ENCODE measurements at places on chromosomes 7 and 10.
A peak's percentile ranks its signal among the peaks of the same experiment; 100 is the strongest.

DNA sequence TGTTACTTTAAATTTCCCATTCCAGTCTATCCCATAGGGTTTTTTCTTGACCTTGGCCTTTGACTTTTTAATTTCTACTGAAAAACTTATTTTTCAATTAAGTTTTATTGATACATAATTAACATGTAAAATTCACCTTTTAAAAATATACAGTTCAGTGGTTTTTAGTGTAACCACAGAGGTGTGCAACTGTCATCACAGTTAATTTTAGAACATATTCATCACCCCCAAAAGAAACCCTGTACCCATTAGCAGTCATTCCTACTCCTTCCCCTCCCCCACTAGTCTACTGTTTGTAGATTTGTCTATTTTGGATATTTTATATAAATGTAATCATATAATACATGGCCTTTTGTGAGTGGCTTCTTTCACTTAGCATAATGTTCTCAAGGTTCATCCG is 96.5 kb upstream of the GJD4 start:
- no peak for DNase-seq

GRCh38 chr10:127553417-127553816 is 4.3 kb downstream of the NPS start:
- no peak for DNase-seq

GRCh38 chr7:33728873-33729551 is 176.3 kb upstream of the BMPER start:
- no peak for DNase-seq

- DNase-seq = no peak
These were observed 1.5 kb downstream of the FAM241B start for GRCh38 chr10:69631566-69631965.

GRCh38 chr10:62620491-62620890 is 184.0 kb upstream of the ADO start:
- no peak for DNase-seq

DNA sequence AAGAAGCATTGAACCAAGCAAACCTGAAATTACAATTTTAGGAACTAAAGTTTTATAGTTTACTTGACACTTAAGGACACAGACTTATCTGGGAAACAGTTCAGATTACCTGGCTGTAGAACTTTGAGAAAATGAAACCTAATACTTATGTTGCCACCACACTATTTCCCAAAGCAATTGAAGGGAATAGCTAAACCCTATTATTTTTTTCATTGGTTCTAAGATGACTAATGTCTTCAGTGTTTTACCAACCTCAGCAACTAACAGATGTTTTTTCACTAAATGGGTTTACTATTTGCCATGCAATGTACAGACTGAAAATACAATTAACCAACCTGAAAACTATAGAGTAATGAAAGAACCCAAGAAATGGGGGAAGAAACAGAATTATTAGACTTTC is 689.6 kb downstream of the SORCS1 start:
- peak; percentile 13 for DNase-seq

GRCh38 chr7:6530626-6531491 is 20.4 kb downstream of the GRID2IP start:
- DNase-seq = no peak

DNA sequence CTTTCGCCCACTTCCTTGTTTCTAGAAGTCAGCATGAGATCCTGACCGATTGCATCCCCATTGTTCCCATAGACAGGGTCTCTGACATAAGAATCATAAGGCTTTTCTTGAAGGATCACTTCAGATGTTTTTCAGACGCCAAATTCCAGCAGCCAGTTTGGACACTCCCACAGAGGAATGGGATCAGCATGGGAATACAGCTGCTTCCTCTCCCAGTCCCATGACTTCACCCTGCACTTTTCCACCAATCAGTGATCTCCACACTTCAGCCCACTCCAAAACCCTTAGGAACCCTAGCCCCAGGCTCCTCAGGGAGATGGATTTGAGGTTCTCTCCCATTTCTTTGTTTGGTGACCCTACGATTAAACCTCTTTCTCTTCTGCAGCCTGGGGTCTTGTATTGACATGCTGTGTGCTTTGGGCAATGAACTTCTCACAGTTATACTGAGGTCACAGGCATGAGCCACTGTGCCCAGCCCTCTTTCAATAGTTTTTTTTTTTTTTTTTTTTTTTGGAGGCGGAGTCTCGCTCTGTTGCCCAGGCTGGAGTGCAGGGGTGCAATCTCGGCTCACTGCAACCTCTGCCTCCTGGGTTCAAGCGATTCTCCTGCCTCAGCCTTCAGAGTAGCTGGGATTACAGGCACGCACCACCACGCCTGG is 52.8 kb upstream of the CHST3 start:
- no peak for DNase-seq

Measured in fibroblast of gingiva (primary cell).